ENCODE measurements at places on chromosomes 7 and 10. TPM values are rescaled to one million over a fixed set of nuclear protein-coding genes. Genes with fewer than 3 reads are reported as not detected.

- no peak for DNase-seq
These were observed 138.0 kb downstream of the VIPR2 start for GRCh38 chr7:159006610-159007130.

- no peak for DNase-seq
These were observed 2.6 kb downstream of the CLDN4 start for GRCh38 chr7:73833251-73833919.

DNA sequence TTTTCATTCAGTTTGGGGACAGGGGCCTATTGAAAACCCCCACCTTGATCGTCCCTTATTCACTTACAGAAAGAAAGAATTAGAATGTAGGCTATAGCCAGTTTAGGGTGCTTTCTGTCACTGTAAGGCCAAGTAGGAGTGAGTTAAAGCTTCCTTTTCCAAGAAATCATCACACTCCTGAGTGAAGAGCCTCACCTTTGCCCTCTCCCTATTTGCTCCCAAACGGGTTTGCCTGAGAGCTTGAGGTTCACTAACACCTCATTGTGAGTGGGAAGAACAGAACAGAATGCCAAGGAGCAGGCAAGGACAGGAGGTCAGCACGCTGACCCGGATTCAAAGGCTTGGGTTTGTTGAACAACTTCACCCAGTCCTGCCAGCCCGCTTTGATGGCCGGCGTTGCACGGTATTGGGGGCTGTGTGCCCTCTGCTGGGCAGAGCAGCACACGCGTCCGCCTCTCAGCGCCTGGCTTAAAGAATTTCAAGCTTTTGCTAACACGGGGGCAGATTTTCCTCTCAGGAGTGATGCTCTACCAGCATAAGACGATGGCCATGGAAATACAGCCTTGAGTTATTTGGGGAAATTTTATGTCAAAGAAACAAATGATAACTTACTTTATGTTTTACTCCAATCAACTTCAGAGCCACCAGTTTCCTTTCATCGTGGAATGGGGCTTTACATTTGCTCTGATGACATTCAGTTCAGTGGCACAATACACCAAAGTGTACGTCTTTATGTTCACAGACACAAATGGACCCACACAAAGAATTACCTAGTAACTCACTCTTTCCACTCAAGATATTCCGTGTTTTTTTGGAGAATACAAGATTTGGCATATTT, 470.0 kb downstream of the SUGCT start:
- DNase-seq = peak; percentile 61

DNA sequence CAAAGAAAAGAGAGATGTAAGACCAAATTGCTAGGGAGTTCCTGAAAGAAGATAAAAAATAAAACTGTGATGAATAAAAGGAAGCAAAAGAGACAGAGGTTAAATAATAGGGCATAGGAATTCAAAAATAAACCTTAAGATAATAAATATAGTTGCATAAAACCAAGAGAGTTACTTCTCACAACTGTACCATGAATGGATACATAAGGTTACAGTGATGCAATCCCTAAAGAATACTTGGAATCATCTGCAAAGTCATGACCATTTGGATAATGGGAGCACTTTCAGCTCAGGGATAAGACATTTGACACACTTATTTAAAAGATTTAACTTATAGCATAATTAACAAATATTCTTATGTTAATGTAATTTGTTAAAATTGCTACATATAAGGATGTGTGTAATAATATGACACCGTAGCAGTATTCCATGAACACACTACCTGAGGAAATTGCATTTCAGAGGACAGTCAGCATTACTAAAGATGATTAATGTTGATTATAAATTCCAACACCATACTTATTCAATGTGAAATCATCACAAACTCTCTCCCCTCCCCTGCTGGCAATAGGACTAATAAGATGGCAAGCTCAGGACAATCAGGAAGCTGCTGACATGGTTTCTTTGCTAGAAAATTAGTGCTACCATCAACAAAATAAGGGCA, 202.1 kb upstream of the AKR1E2 start:
- no peak for DNase-seq

DNA sequence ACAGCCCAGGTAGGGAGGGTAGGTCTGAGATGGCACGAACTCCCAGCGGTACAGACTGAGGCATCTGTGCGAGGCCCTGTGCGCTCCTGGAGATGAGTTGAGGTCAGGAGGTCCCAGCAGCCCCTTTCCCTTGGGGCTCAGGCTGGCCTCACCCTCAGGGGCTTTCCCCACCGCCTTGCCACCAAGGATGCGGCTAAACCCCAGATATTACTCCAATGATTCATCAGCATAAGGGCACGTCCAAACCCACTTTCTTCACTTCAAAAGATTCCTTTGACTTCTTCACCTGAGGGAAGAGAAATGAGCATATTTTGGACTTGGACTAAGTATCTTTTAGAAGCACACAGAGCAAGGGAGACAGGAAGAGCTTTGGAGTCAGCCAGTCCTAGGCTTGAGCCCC, 20.3 kb downstream of the UROS start:
- no peak for DNase-seq

DNA sequence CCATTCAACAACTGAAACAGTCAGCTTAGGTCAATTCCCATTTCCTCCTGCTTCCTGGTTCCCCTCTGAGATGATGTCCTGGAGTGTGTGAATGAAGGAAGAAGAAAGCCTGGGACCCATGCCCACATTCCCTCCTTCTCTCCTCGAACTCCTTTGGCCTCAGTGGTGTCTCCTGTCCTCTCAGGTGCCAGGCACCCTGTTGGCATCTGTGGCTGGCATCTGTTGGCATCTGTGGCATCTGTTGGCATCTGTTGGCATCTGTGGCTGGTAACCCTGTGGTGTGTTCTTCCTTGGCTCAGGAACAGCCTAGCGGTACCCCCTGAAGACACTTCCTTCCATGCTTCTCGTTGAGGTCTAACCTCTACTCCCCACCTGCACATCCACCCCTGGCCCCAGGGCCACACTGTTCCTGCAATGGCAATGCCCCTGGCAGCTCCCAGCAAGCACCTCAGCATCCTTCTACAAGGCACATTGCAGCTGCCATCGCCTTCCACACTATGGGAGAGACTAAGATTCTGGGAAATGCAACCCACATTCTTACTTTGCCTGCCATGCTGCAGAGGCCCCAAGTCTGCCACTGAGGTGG, 114.4 kb upstream of the NEBL start:
- DNase-seq = no peak

DNA sequence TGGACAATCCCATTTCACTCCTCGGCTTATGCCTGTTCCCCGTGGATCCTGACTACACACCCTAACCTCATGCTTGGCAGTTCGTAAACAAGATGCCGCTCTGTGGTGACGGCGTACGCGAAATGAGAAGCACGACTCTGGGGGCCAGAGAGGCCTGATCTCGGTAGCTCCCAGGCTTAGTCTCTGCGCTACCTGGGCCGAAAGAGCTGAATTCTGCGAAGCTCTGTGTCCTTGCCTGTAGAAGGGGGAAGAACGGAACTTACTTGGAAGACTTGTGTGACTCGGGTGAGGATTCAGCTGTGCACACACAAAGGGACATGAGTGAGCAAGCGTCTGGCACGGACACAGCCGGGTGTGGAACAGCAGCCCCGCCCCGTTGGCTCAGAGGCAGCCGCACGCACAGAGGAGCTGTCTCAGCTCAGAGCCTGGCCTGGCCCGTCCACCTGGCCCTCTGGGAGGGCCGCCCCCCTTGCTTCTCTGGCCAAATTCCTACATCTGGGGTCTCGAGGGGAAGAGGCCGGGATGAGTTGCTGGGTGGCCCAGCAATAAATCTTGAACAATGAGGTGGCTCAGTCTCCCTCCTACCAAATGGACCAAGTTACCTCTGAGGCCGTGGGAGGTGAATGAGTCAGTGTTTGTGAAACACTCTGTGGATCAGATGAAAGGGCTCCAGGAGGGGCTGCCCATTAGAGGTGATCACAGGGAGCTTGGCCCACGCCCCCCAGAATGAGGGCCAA, 83.8 kb downstream of the PDGFA start:
- no peak for DNase-seq

GRCh38 chr7:85454904-85455303, 268.0 kb upstream of the SEMA3D start:
- no peak for DNase-seq

GRCh38 chr7:151695951-151696541, 176.4 kb upstream of the RHEB start:
- DNase-seq = no peak

- no peak for DNase-seq
These were observed 3.8 kb downstream of the HTR5A start for GRCh38 chr7:155073922-155074321.

DNA sequence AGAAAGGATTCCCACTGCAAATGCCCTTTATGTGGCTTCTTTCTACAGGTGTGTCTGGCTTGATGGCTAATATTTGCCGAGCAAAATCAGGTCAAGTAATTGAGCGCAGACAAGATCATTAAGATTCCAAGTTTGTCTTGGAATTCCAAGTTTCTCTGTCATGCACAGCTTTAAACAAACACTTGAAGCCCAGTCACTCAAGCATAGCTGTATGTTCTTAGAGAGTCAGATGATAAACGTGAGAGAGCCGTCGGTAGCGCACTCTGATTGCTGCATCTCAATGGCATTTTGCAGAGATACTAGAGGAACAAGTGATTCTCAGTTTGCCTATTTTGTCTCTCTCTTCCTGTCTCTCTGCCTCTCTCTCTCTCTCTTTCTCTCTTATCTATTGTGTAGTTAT, 658 bp downstream of the DMBT1 start:
- DNase-seq = no peak

- no peak for DNase-seq
These were observed 13.9 kb upstream of the PWWP2B start for GRCh38 chr10:132383101-132383500.

- DNase-seq = no peak
These were observed 122.2 kb downstream of the CUBN start for GRCh38 chr10:17007418-17007770.

DNA sequence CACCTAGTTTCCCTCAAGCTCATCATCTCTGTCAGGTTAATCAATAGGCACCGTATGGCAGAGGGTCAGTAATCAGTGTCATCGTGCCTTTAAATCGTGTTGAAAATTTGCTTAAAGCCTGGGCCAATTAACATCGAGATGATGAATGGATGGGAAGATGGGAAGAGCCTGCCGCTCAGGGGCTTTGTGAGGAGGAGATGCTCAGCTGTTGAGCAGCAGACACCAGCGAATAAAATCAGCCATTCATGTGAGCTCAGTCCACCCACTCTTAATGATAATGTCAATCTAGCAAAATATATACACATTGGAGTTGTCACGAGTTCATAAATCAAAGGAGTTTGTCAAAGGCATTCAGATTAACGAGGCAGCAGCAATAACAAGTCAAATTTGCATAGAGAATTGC, 97.7 kb downstream of the BTRC start:
- no peak for DNase-seq

GRCh38 chr10:117677890-117678500, 135.4 kb downstream of the EMX2 start:
- no peak for DNase-seq

GRCh38 chr7:32036557-32036956, 33.6 kb downstream of the PDE1C start:
- DNase-seq = no peak

DNA sequence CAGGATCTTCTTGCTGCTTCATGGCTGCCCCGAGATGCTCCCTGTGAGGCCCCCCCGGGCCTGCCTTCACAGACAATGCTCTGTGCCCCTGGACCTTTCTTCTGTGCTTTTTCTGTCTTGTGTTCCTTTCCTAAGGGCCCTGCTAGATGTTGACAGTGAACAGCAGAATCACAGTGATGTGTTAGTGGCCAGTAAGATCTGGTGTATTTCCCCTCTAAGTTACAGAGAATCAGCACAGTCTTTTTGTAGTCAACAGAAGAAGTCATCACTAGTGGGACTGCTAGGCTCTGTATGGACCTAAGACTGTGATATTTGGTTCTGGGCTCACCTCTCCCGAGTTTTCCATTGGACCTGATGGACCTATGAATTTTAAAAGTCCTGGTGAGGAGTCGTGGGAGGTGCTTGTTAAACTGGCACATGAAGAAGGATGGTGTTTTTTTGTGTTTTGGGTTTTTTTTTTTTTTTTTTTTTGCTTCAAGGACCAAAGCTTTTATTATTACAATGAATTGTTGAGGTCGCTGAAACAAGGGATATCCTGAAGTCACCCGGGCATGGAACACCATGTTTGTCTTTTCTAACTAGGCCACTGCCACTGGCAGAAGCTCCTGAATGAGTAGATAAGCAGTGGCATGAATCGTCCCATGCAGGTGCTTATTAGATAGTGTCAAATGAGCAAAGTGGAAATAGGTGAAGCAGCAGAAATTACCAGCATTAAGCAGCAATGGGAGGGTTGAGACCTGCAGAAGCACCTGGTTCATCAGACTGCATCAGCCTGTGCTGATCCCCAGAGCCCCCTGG, 194.8 kb downstream of the CELF2 start:
- no peak for DNase-seq

GRCh38 chr7:16187131-16187530, 234.2 kb downstream of the CRPPA start:
- no peak for DNase-seq

DNA sequence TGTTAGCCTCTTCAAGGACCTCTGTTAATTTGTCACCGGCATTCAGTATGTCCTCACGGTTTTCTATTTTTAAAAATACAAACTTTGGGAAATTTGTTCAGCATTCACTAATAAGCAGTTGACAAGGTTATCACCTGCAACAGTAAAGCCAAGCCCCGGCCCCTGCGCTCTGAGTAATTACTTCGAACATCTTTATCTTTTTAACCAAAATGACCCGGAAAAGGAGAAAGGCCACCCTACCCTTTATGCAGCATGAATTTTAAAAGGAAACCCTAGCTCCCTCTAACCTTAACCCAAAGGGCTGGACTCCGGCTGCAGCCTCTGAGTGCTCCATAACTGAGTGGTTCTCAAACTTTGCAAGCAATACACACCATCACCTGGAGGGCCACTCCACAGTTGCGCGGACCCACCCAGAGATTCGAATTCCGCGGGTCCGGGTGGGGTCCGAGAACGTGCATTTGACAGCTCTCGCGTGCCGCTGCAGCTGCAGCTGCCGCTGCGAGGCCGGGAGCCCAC, 940 bp downstream of the NSMCE4A start:
- no peak for DNase-seq

GRCh38 chr7:90626013-90626412, 29.9 kb downstream of the CDK14 start:
- DNase-seq = no peak

DNA sequence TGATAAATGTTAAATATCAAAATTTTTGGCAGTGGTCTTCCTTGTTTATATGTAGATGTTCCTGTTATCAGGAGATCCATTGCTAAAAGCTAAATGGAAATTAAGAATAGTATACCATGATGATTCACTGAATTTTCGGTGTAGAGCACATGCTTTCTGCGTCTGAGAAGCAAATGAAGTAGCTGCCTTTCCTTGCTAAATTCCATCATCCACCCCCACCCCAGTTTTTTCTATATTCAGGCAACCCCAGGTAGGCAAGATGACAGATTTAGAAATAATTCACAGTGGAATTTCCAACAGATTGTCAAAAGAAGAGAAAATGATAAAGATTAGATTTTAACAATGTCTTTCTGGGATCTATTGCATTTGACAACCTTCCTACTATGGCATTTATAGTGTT, 231.9 kb downstream of the PLXDC2 start:
- DNase-seq = no peak

Gene SPDYE8
- not detected for polyA plus RNA-seq

Gene TUBGCP2
- 49.1 TPM for polyA plus RNA-seq

Gene CHST12
- 26.7 TPM for polyA plus RNA-seq

Gene ADAM8
- polyA plus RNA-seq = 1.6 TPM

Gene PFKFB3
- polyA plus RNA-seq = 33.0 TPM

Gene DHTKD1
- 24.2 TPM for polyA plus RNA-seq

Gene DRGX
- 0.11 TPM for polyA plus RNA-seq

Gene MUC3A
- 0.03 TPM for polyA plus RNA-seq

Gene GSDME
- 127 TPM for polyA plus RNA-seq

Gene PSD
- polyA plus RNA-seq = 0.99 TPM

Gene FAM25A
- not detected for polyA plus RNA-seq

Gene PNLIPRP2
- not detected for polyA plus RNA-seq

Gene IL6
- 13.6 TPM for polyA plus RNA-seq

Gene NEUROG3
- polyA plus RNA-seq = not detected

Gene FAM25G
- not detected for polyA plus RNA-seq

Gene NPY4R2
- polyA plus RNA-seq = not detected

All from SK-N-SH (cell line).